ENCODE measurements at places on chromosomes 5 and 9.

- no peak for DNase-seq
Observed at GRCh38 chr5:9437741-9438240, 108.1 kb downstream of the SEMA5A start.

- no peak for DNase-seq
Observed at GRCh38 chr5:38948501-38948900, 102.7 kb downstream of the OSMR start.

DNA sequence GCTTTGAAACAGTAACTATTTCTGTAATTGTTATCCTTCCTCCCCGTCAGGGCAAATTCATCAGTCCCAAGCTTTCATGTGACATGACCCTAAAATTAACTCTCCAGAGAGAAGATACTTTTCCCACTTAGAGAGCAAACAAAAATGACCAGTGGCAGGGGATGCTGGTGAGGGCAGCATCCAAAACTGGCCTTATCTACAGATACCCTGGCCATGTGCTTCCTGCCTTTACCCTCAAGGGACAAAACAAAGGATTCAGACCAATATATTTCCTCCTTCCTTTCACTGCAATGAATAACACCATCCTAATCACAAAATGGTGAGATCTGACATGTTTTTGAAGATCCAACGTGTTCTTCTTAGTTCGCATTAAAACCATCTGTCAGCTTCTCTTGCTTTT lies 267.2 kb downstream of the MAN2A1 start:
- no peak for DNase-seq

GRCh38 chr5:95130941-95131340 lies 154.0 kb downstream of the MCTP1 start:
- DNase-seq = no peak

DNA sequence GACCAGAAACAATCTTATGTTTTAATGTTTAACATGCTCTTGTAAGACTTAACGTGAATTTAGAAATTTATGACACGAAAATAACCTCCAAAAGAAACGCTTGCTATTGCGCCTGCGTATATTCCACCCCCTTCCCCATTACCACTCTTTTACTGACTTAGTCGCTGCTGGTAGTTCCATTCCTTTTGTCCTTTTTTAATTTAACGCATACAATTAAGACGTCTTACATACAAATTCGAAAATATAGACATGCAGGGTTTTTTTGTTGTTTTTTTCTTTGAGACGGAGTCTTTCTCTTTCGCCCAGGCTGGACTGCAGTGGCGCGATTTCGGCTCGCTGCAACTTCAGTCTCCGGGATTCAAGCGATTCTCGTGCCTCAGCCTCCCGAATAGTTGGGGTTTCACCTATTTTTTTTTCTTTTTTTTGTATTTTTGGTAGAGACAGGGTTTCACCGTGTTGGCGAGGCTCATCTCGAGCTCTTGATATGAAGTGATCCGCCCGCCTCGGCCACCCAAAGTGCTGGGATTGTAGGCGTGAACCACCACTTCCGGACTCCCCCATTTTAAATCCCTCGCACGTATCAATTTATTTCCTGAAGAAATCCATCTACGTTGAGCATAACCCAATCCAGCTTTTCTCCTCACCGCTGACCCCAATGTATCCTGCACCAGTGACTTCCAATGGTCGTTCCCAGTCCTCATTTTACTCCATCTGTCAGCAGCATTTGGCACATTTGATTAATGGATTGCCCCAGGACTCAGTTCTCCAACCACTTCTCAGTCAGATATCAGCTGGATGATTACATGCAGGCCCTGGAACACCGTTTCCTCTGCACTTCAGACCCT lies 684 bp upstream of the MED7 start:
- no peak for DNase-seq

GRCh38 chr5:37804401-37804800 lies 35.4 kb downstream of the GDNF start:
- no peak for DNase-seq

GRCh38 chr9:15276328-15276938 lies 30.6 kb downstream of the TTC39B start:
- DNase-seq = no peak

DNA sequence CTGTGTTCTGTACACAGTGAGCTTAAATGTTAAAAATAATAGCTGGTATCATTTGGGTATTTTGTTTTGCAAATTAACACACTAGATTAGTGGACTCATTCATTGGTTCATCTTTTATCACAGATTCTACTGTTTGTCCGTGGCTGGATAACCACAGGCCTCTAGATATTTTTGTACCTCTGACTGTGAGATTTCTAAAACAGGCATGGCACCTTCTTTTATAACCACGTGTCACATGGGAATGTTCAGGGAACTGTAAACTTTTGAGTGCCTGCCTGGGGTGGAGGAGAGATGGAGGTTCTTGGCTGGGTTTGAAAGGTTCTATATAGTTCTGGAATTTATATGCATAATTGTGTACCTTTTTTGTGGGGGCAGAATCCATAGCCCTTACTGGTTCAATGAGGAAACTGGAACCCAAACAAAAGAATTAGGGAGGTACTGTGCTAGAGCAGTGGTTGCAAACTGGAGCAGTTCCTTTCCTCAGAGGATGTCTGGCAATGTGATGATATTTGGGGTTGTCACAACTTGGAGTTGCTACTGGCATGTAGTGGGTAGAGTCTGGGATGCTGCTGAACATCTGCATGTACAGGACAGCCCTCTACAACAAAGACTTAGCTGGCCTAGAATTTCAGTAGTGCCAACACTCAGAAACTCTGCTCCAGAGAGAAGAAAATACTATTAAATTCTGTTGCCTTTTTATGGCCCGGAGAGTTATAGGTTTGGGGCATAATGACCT lies 16.9 kb downstream of the TLE4 start:
- no peak for DNase-seq

- DNase-seq = peak; percentile 26
Observed at GRCh38 chr5:170638454-170639220, 134.8 kb downstream of the KCNIP1 start.

- DNase-seq = no peak
Observed at GRCh38 chr5:35146406-35146805, 83.9 kb downstream of the PRLR start.

DNA sequence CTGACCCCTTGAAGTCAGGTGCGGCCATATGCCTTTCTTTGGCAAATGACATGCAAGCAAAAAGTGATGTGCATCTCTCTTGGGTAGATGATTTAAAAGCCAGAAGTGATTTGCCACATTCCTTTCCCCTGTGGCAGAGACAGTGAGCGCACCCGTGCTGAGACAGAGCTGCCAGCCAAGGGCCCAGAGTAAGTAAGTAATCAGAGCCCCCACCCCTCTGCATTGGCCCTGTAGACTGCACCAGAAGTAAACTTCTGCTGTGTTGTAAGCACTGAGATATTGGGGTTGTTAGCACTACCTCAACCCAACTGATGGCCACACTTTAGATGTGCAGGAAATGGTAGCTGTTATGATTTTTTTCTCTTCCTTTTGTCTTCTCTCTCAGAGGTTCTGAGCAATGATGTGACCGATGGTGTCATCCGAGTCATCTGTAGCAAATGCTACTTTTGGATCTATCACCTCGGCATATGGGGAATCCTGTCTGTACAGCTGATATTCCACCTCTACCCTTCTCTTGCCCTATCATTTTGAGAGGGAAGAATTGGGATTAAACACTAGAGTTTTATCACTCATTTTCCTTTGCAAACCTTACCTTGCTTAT lies 58.0 kb downstream of the DOCK2 start:
- no peak for DNase-seq

DNA sequence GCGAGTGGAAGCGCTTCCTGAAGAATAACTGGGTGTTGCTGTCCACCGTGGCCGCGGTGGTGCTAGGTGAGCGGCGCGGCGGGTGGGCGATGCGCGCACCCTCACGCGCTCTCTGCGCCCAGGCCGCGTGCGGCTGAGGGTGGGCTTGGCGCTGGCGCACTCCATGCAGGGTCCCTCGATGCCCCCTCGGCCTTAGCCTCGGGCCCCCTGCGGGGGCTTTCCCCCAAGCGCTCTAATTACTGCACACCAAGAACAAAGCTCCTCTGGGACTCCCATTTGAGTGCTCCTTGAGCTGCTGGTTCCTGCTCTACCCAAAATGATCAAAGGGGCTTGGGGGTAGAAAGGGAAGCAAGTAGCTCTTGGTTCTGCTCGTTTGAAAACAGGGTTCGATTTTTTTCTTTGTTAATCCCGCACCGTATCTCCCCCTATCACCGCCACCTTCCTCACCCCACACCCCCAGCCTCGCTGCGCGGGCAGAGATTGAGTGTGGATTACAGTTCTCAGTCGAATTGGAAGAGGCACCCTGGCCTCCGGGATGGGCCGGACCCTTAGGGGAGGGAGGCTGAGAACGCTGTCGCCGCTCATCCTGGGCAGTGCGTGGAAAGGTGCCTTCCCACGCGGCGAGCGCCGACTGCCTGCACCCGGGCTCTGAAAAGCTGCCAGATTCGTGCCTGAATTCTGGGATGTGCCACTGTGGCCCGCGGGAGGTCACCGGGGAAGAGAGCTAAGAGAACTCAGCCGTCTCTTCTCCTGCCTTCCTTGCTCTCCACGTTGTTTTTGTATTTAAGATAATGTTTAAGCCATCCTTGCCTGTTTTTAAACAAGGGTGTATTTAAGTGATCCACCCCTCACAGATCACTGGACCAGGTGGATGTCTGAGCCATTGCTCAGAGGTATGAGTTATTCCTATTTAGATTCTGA lies 697 bp downstream of the SLC1A1 start:
- DNase-seq = no peak

DNA sequence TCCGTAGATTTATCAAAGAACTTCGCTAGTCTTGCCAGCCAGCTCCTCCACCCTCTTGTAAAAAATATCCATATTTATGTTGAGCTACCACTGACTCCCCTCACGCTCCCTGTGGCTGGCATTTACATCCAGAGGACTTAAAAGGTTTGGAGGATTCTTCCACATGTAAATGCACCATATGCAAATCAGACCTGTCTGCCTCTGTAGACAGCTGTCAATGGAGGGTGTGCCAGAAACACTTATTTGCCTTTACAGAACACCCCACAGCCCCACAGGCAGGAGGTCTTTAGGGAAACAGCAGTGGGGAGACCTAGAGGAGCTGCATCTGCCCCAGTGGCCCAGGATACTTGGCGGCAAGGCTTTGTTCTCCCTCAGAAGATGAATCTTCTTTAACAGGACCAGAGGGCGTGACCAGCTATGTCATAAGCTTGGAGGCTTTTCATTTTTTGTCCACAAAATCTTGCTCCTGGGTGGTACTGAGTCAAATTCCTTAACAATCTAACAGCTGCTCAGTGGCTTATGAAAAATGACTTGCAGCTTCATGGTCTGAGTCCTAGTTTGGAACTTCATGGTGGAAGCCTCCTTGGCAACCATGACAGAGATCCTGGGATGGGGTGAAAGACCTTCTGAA lies 535.8 kb downstream of the EBF1 start:
- DNase-seq = no peak

GRCh38 chr5:24232929-24233498 lies 411.8 kb downstream of the CDH10 start:
- DNase-seq = no peak

DNA sequence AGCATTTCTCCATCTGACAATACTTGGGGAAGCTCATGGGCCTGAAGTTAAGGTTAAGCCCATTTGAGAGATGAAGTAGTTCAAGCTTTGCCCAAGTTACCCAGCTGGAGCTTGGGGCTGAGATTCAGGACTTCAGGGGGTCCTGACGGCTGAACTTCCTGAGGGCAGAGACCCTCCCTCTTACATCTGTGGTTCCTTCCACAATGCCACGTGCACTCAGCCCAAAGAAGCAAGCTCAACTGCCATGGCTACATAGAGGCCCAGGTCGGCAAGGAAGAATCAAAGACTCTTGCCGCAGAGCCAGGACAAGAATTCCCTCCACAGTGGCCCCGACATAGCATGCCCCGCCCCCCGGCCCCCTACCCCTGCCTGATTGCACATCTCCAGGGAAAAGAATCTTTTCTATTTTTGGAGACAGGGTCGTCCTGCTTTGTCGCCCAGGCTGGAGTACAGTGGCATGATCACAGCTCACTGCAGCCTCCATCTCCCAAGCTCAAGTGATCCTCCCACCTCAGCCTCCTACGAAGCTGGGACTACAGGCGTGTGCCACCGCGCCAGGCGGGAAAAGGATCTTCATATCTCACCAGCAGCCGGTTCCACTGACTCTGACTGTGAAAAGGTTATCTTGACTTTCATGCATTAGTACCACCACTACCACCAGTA lies 9.2 kb downstream of the PHF19 start:
- DNase-seq = no peak

GRCh38 chr9:105413525-105413924 lies 34.3 kb upstream of the FSD1L start:
- DNase-seq = no peak

- DNase-seq = no peak
Observed at GRCh38 chr5:59893429-59894227, at the start of gene PDE4D. Gene PDE4D, minus strand, starts transcription at chr5:59893726.

GRCh38 chr5:101590384-101590783 lies 687.3 kb upstream of the ST8SIA4 start:
- no peak for DNase-seq

GRCh38 chr9:132988244-132989013 lies 9.9 kb downstream of the GFI1B start:
- DNase-seq = no peak

GRCh38 chr9:110410961-110411360 lies 73.3 kb upstream of the TXNDC8 start:
- no peak for DNase-seq

DNA sequence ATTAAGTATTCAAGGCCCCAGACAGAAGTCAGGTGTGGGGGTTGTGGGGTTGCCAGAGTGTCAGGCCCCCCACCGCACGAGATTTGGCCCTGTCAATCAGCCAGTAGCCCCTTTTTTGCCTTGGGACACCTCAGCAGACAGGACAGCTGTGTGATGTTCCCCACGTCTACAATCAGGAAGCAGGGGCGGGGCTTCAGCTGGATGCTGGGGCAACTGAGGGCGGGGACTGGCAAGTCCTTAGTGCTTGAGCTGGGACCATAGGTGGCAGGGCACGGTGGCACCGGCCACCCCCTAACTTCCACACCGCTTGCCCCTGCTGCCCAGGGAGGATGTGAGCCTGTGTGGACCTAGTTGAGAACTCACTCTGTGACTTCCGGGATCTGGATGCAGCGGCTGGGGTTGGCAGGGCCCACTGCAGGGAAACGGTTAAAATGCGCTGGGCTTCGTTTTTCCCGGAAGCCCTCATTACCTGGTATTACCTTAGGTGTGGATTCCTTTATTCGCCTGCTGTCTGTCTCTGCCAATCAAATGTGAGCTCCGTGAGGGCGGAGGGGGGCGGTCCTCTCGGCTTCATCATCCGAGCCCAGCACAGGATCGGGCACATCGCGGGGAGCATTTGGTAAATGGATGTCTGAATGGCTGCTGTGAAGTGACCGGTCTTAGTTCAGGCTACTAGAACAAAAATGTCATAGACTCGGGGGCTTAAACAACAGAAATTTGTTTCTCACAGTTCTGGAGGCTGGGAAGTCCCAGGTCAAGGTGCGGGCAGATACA lies 7.5 kb upstream of the GTF3C5 start:
- no peak for DNase-seq
